GM12878 (cell line): ENCODE measurements at places on chromosomes 1 and 21. TPM values are rescaled to one million over a fixed set of nuclear protein-coding genes. Genes with fewer than 3 reads are reported as not detected.

DNA sequence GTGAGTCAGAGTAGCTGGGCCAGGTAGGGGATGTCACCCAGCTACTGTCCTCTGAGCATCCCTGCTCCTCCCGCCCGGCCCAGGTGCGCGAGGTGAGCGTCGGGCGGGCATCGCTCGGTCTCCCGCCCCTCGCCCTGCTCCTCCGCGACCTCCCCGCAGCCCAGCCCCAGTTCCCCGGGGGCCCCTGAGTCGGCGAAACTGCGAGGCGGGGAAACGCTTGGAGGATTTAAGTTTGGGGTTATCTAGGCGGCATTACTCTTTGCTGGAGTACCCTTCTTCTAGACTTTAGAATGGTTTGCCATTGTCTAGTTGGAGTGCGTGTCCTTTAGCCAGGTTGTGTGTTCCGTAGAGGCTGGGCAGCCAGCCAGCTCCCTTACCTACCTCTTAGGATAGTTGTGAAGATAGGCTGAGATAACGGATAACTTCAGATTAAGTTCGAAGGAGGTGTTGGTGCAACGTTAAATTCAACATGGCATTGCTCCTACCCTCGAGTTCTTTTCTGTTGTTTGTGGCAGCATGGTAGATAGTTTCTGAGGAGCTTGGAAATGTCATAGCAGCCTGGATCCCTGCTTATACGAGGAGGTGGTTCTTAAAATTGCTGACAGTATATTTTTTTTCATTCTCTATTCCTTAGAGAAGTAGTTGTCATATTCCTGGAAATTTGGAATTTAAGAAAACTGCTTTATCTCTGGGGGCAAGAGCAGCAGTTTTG is 697 bp downstream of the AGO3 start:
- DNase-seq, result no peak

DNA sequence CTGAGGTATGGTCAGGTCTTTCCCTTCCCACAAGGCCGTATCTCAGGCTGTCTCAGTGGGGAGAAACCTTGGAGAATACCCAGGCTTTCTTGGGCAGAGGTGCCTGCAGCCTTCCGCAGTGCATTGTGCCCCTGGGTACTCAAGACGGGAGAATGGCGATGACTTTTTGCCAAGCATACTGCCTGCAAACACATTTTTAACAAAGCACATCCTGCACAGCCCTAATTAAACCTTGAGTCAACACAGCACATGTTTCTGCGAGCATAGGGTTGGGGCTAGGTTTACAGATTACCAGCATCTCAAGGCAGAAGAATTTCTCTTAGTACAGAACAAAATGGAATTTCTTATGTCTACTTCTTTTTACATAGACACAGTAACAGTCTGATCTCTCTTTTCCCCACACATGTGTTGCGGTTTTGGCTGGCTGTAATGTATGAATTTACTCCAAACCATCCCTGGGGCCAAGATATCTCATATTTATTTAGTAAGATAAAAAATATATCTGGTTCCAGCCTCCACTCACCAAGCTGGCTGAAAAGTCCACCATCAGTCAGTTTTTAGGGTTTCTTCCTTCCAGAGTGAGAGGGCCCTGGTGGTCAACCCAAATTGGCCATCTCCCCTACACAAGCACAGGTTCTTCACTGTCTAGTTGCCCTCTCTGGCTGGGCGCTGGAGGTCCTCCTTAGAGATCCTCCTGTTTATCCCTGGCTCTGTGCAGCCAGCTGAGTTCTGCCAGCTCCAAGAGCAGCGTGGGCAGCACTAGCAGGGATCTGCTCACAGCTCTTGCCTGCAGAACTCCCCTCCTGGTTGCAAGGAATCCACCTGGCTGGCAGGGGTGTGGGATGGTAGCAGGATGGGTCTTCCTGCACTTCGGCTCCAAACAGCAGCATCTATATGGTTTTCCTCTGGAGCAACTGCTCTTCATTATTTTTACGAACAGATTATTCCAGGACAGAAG is 2.6 kb downstream of the FAAH start:
- no peak for DNase-seq

S100A2 gene
- total RNA-seq, result 0.69 and 0.77 TPM in 2 replicates

- DNase-seq, result no peak
These were observed 119.8 kb downstream of the RGS21 start for GRCh38 chr1:192436441-192437078.

- no peak for DNase-seq
These were observed 152.2 kb upstream of the RUNX1 start for GRCh38 chr21:35201288-35201687.

DNA sequence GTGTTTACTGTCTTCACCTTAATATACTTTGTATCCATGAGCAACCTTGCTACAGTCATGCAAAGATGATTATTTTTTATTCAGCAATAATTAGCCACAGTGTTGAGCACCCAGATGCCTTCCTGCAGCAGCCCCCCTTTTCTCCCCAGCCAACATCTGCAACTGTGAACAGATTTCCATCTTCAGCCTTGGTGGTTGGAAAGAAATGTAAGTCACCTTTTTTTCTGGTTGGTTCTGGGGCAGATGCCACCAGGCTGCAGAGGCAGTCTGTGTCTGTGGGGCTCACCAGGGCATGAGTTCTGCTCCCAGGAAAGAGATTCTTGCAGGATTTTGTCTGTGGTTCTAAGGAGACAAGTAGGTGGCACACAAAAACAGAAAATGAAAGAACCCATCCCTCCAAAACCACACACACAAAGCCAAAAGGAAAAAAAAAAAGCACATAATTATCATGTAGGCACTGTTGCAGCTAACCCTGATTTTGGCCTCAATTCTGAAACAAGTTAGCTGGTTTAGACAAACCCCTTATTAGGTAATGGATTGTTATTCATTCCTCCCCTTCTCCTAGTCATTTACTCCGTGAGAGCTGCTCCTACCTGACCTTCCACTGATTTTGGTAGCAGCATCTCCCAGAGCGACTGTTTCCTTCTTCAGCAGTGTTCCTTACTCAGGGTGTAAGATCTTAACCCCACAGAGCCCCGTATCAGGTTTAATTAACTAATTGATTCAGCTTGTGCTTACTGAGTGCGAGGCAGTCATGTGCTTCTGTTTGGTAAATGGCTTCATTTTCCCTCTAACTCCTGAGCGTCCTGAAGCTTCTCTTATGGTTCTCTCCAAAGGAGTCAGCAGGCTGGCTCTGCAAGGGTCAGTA is 36.5 kb downstream of the GALNT2 start:
- DNase-seq, result no peak

PPIAL4G gene
- not detected in 2 replicates for total RNA-seq
